NB4 (cell line): ENCODE measurements at places on chromosomes 12 and 14.

DNA sequence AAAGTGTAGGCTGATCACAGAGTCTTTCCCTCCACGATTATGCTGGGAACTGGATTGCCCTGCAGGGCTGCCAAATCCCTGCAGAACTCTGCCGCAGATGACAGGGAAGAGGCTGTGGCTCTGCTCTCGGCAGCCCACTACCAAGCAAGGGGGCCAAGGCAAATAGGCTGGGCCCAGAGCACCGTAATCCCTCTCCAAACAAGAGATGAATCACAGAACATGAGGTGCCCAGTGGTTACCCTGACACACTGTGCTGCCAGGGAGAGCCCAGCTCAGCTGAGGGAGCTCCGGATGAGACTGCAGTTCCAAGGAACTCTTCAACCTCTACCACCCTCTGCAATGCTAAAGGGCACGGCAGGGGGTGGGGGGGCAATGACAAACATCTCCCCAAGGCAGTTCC lies 33.9 kb downstream of the STON2 start:
- DNase-seq, result no peak

DNA sequence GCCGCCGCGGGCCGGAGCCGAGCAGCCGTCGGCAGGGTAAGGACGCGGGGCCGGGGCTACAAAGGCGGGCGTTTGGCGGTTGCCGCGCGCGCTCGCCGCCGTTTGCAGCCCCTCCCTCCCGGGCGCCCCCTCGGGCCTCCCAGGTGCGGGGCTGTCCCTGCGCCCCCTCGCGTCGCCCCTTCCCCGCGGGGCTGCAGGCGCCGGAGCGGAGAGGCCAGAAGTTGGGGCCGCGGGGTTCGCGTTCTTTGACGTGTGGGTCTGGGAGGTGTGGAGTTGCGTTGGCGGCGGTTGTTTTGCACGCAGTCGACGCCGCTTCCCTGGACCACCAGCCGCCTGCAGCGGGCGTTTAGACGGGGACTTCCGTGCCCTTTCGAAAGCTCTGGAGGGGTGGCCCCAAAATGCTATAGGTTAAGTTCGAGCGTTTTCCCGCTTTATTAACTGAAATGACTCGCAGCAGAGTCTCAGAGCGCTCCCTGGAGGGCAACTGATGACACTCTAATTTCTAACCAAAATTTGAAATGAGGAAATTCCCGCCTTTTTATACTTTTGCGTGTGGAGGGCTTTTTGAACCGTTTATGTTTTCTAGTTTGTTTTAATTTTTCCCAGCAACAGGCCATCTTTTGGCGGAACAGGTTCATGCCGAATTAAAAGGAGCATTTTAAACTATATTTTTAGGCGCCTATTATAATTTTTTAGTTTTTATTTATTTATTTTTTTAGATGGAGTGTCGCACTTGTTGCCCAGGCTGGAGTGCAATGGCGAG lies 902 bp downstream of the TMPO start:
- DNase-seq, result peak; percentile 99

- DNase-seq, result peak; percentile 56
These were observed 34.9 kb upstream of the SPTSSA start for GRCh38 chr14:34496679-34497513.

GRCh38 chr14:70303545-70304293 lies 55.8 kb downstream of the COX16 start:
- DNase-seq, result no peak

- no peak for DNase-seq
These were observed 37.0 kb upstream of the ANO2 start for GRCh38 chr12:5982106-5982505.

DNA sequence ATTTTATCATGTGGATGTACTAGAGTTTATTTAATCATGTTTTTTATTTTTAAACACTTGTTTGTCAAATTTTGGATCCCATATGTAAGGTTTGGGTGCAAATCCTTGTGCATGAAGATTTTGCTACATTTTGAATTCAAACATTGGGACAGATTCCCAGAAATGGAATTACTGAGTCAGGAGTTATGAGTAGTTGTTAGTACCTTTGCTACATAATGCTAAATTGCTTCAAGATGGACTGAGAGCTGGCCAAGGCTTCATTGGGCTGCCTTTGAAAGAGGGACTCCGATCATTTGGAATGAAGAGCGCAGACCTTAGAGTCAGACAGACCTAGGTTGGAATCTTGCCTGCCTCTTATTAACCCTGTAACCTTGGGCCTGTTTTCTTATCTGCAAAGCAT lies 154.9 kb upstream of the PWP1 start:
- no peak for DNase-seq

DNA sequence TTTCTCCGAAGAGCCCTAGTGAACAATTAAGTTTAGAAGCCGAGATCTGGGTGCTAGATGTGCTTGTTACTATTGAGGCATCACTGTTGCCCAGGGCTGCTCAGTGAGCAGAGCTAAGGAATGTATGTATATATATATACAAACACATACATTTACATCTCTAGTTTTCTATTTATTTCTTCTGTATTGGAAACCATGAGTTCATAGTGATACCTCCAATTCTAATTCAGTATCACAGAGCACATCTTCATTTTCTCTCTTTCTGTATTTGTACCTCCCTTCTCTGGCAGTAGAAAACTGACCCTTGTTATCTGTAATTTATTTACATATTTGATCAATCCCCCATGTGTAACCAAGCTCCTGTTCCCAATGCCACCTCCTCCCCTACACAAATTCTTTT lies 40.7 kb upstream of the FUT8 start:
- DNase-seq, result no peak

DNA sequence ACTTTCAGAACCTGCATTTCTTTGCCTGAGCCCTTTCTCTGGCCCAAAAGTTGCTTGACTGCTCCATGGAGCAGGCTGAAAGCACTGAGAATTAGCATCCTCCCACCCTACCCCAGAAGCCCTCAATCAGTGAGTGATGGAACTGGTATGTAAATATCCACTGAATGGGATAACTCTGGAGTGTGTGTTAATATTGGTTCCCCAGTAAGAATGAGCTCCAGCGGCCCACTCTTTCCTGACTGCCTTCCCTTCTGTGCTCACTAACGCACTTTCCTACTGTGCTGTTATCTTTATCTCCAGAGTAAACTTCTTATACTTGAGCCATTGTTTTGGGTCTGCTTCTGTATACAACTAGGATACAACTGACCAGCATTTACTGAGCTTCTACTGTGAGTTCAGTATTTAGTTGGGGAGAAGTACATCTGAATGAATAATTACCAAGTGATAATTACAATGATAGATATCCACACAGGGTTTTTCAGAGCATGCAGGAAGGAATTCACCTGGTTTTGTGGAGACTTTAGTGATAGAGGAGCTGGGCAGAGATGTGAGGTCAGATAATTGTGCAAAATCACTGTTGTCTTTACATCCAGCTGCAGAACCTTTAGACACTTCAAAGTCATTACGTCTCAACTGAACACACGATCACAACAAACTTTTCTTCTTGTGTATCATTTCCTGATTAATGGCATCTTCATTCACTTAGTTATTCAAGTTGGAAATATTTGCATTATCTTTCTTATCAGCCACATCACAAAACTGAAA lies 149.2 kb upstream of the BTG1 start:
- no peak for DNase-seq

- DNase-seq, result no peak
These were observed 411.2 kb downstream of the AEBP2 start for GRCh38 chr12:19850346-19851065.

- no peak for DNase-seq
These were observed 43.0 kb upstream of the GSG1 start for GRCh38 chr12:13146336-13146938.

DNA sequence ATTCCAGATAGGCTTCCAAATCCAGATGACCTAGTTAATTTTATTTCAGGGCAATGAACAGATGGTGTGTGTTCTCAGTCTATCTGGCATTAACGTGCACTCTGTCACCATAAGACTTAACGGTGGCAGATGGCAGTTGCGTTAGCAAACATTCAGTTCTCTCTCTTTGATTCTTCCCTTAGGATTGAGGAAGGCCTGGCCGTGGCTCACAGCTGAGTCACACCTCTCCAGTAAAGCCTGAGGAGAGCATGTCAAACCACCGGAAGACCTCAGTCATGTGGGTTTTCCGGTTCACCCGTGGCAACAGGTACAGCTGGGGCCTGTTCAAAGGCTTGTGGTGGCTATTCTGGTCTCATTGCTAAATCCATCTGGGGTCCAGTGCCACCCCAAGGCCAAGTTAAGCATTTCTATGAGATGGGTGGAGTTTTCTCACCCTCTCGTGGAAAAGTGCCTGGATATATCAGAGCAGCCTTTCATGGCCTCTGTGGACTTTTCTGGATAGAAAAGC lies 545.1 kb upstream of the ATP2B1 start:
- peak; percentile 100 for DNase-seq

GRCh38 chr12:92416385-92416812 lies 270.8 kb upstream of the BTG1 start:
- DNase-seq, result no peak

DNA sequence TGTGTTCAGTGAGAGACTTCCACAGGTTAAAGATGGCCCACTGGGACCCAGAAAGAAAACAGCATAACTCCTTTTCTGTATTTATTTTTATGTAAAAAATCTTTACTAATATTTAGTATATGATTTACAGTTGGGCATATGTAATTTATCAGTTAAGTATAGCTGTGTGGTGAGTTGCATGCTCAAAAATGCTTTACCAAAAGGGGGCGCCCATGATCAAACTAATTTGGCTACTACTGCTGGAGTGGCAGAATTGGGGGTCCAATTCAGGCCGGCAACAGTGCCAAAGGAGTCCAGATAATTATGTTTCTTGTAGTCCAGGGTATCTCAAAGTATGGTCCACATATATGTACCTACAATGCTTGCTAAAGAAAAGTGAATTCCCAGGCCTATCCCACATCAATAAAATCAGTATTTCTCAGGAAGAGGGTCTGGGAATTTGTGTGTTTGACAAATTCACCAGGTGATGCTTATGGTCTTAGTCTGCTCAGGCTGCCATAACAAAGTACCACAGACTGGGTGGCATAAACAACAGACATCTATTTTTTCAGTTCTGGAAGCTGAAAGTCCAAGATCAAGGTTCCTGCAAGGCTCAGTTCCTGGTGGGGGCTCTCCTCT lies 152.0 kb downstream of the KTN1 start:
- DNase-seq, result peak; percentile 46

GRCh38 chr12:8572507-8572906 lies 31.8 kb upstream of the CLEC4E start:
- DNase-seq, result peak; percentile 34

- DNase-seq, result no peak
These were observed 39.8 kb downstream of the TMEM63C start for GRCh38 chr14:77221241-77221871.

- no peak for DNase-seq
These were observed 17.4 kb downstream of the BEGAIN start for GRCh38 chr14:100569734-100570286.

- DNase-seq, result no peak
These were observed 14.4 kb downstream of the FGD6 start for GRCh38 chr12:95202691-95203486.

DNA sequence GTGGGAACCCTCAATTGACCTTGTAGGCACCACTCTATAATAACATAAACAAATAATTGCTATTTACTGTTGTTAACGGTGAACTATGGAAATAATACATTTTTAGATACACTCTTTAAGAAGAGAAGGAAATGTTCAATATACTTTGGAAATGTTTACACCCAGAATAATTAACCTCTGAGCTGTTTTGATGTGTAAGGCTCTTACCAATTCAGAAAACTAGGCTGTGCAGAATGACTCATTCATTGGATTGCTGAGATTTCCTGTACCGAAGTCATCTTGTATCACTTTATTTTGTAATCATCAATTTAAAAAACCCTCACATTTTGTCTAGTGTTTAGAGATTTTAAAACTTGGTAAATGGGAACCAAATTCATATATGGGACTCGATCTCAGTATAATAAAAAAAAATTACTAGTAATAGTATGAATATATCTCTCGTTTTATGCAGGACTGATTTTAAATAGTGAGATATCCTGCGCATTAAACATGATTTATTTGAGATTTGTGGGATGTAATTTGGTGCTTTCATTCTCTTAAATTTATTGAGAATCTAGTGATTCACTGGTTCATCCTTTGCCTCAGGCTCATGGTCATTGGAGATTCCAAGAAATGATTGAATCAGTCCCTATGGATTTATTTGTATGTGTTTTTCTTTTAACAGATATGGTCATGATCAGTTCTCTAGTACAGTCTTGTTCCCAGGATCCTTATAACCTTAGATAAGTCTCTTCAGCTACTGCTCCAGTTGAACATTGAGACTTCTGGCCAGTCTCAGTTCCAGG lies 3.9 kb downstream of the SAMD4A start:
- DNase-seq, result no peak

- no peak for DNase-seq
These were observed 15.0 kb upstream of the AKAP5 start for GRCh38 chr14:64450255-64450654.

GRCh38 chr14:69671365-69672030 lies 60.1 kb downstream of the SUSD6 start:
- no peak for DNase-seq

DNA sequence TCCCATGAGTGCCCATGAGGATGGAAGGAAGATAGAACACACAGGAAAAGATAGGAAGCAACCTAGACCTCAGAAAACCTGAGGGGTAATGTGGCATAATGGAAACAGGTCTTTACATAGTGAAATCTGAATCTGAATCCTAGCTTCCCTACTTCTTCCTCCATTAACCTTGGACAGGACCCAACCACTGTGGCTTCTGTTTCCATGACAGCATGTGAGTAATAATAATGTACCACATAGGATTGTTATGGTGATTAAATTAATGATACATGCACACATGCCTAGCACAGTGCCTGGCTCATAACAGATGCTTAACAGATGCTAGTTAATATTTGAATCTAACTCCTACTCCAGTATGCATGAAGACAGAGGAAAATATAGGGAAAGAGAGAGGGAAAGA lies 11.2 kb downstream of the TTC9 start:
- DNase-seq, result no peak

DNA sequence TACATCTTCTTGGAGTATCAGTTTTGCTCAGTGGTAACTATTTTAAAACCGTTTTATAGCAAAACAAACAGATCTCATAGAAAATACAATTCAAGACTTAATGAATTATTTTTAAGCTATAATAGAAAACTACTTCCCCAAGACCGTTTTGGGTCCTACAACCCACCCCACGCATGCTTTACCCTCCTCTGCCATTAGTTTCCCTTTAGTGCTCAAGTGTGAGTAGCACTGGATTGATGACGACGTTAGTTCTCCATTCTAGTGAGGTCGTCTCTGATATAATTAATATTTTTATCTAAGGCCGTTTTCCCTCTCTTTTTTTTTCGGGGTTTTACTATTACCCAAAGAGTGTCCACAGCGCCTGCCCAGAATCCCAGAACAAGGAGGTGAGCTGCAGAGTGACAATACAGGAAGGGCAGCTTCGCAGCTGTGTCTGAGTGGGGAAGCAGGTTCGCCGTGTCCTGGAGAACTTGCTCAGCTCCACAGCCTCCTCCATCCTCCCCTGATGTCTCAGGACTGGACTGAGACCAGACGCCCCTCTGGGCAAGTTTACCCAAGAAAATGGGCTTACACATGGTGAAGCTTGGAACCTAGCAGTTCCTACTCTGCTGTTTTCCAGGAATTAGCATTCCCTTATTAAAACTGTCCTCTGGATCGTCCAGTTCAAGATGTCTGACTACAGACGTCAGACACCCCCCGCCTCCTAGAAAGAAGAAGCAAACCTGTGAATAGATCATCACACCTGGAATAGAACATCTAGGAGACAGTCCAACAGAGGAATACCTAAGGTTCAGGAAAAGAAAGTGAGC lies 31.9 kb upstream of the MON2 start:
- peak; percentile 31 for DNase-seq

- DNase-seq, result no peak
These were observed 2.3 kb upstream of the CEBPE start for GRCh38 chr14:23121361-23121771.

- no peak for DNase-seq
These were observed 751.6 kb downstream of the NOVA1 start for GRCh38 chr14:25846246-25846645.
